ENCODE measurements at places on chromosomes 12 and 14. TPM values are rescaled to one million over a fixed set of nuclear protein-coding genes. Genes with fewer than 3 reads are reported as not detected.
A peak's percentile ranks its signal among the peaks of the same experiment; 100 is the strongest.

Gene USP44
- polyA plus RNA-seq, result 2.1 TPM

DNA sequence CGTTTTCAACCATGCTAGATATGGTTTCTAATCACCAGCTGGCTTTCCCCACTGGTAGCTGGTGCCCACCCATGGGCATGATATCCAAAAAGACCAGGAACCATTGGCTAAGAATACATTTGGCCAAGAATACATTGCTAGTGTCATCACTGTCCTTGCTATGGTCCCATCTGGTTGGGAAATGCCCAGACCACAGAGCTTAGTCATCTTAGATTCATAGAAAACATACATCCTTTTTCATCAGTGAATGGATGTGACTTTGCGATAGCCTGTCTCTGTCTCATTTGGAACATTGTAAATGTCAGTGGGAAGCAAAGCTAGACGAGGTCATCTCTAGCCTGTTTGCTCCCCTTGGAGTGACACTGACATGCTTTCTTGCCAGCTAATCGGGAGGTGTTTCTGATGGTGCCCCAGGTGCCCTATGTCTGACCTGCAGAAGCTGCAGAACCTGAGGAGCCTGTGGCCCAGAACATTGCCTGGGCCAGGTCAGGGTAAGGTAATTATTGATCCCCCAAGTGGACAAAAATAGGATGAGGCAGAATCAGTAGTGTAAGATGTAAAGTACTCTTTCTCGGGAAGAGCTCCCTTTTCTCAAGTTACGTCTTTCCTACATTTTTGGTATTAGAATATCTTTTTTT is 194.8 kb downstream of the SLC41A2 start:
- peak; percentile 41 for DNase-seq
- no peaks in the 10 kb centered on the region for H3K27me3 ChIP-seq
- peaks cover 5% of the 10 kb centered on the region for H3K4me1 ChIP-seq
- no peak overlapping the region for H3K27ac ChIP-seq

DNA sequence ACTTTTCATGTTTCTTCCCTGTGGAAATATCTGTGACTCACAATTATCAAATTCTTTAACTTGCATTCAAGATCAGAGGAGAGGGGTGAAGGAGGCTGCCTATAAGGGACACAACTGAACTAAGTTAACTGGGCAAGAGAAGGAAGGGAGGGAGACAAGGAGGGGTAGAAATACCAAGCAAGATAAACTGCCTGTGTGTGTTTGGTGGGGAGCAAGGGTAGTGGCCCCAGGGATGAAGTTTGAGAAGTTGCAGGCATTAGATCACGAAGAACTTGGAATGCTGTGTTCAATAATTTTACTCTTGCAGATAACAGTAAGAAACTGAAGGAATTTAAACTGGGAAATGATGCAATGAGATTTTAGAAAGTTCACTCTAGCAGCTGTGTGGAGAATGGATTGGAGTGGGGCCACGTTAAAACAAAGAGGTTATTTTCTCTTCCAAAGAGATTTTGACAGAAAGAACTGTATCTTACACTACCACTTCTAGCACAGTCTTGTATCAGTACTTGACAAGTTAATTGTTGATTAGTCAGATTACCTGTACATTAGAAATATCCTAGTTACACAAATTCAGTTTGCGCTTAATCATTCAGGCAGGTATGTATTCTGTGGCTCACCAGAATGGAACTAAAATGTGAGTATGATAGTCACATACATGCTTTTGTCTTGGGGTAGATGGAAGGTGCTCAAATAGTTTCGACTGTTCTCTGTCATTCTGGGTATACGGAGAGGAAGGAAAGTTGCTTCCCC is 7.4 kb downstream of the PKP2 start:
- peak; percentile 94 for DNase-seq
- peak overlapping the region; percentile 92 for H3K27ac ChIP-seq
- H3K4me1 ChIP-seq, result peaks cover 69% of the 10 kb centered on the region

GRCh38 chr12:112166051-112167015 is 41.0 kb downstream of the TRAFD1 start:
- H3K27ac ChIP-seq, result no peak overlapping the region
- no peaks in the 10 kb centered on the region for H3K4me1 ChIP-seq
- DNase-seq, result no peak
- H3K36me3 ChIP-seq, result peaks cover 17% of the 10 kb centered on the region
- H3K4me3 ChIP-seq, result no peak overlapping the region

GRCh38 chr12:9928607-9929006 is 3.6 kb downstream of the CLEC2A start:
- DNase-seq, result no peak
- H3K4me1 ChIP-seq, result peaks cover 10% of the 10 kb centered on the region
- peaks cover 5% of the 10 kb centered on the region for H3K27me3 ChIP-seq

GRCh38 chr12:15584366-15585041 is 204.7 kb downstream of the EPS8 start:
- no peaks in the 10 kb centered on the region for H3K4me1 ChIP-seq
- H3K4me3 ChIP-seq, result no peak overlapping the region
- H3K27me3 ChIP-seq, result no peaks in the 10 kb centered on the region
- DNase-seq, result peak; percentile 64
- no peaks in the 10 kb centered on the region for H3K36me3 ChIP-seq

Gene HPD
- 0.16 TPM for polyA plus RNA-seq

Gene REP15
- not detected for polyA plus RNA-seq

Gene KLRB1
- polyA plus RNA-seq, result not detected

DNA sequence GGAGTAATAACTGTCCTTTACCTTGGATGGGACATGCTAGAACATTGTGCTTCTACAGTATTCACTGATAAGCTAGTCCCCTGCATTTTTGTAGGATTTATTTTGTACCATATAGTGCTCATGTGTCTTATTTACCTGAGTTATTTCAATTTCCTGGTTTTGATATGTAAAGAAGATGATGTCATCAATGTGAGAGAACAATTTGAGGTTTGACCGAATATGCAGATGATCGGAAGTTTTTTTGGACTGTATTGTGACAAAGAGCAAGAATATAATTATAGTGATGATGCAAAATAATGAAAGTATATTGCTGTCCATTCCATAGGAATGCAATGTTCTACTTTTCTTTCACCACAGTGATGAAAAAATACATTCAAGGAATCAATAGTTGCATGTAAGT is 114.8 kb downstream of the RERGL start:
- DNase-seq, result no peak
- no peak overlapping the region for H3K27ac ChIP-seq
- no peaks in the 10 kb centered on the region for H3K27me3 ChIP-seq
- H3K36me3 ChIP-seq, result no peaks in the 10 kb centered on the region
- no peaks in the 10 kb centered on the region for H3K4me1 ChIP-seq

Gene AQP2
- not detected for polyA plus RNA-seq

- peak; percentile 38 for DNase-seq
- no peaks in the 10 kb centered on the region for H3K27me3 ChIP-seq
- no peak overlapping the region for H3K27ac ChIP-seq
- H3K36me3 ChIP-seq, result no peaks in the 10 kb centered on the region
These were observed 40.9 kb downstream of the TSHR start for GRCh38 chr14:80996049-80996901.

- DNase-seq, result no peak
- H3K4me3 ChIP-seq, result no peak overlapping the region
- H3K36me3 ChIP-seq, result no peaks in the 10 kb centered on the region
- peaks cover 3% of the 10 kb centered on the region for H3K4me1 ChIP-seq
- no peak overlapping the region for H3K27ac ChIP-seq
These were observed 46.7 kb downstream of the BORCS5 start for GRCh38 chr12:12403264-12404248.

DNA sequence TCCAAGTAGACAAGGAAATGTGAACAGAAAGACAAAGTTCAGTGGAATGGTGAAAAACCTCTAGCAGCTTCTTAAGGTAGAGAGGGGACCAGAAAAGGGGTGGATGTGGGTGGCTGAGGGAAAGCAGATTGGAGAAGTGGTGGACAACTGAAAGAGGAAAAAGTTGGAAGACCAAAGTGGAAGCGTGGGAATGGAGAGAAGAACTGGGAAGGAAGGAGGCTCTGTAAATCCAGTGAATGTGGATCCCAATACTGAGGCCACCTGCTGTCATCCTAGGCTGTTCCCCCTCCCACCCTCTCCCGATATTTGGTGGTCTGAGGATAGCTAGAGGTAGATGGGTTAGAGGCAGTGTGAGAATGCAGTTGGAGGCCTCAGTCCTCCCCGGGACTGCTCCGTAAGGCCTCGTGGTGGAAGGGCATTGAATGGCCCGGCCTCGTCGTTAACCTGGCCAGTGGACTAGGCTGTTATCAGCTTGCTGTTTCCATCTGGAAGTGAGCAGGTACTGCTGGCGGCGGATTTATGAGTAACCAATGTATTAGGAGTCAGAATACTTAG is 822 bp upstream of the POU6F1 start:
- H3K27me3 ChIP-seq, result no peaks in the 10 kb centered on the region
- DNase-seq, result peak; percentile 6
- peaks cover 14% of the 10 kb centered on the region for H3K4me1 ChIP-seq
- peak overlapping the region; percentile 92 for H3K4me3 ChIP-seq
- H3K36me3 ChIP-seq, result no peaks in the 10 kb centered on the region
- H3K27ac ChIP-seq, result peak overlapping the region; percentile 29

DNA sequence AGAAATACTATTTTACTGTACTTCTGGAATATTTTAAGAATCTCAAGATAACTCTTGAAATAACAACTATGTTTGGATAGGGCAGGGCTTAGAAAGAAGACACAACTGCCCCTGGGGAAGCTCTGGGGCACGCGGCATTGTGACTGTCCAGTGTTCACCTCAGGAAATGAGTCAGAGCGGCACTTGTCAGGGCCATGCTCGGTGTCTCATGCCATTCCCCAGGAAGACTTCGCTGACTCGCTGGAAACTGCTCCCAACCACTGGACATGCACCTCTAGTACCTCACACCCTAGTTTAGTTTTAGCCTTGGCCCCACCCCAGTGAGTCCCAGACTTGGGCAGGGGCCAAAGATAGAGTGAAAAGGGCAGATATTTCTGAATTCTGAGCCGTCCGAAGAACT is 192.0 kb downstream of the TTC7B start:
- H3K4me3 ChIP-seq, result no peak overlapping the region
- peak overlapping the region; percentile 1 for H3K27ac ChIP-seq
- H3K4me1 ChIP-seq, result peaks cover 19% of the 10 kb centered on the region
- H3K27me3 ChIP-seq, result no peaks in the 10 kb centered on the region

GRCh38 chr12:89339526-89339925 is 12.8 kb downstream of the DUSP6 start:
- no peak overlapping the region for H3K27ac ChIP-seq
- no peak overlapping the region for H3K4me3 ChIP-seq
- no peaks in the 10 kb centered on the region for H3K27me3 ChIP-seq
- DNase-seq, result no peak
- H3K36me3 ChIP-seq, result no peaks in the 10 kb centered on the region

- no peak for DNase-seq
- H3K4me1 ChIP-seq, result no peaks in the 10 kb centered on the region
- no peaks in the 10 kb centered on the region for H3K27me3 ChIP-seq
- H3K27ac ChIP-seq, result no peak overlapping the region
- no peak overlapping the region for H3K4me3 ChIP-seq
These were observed 15.7 kb downstream of the TBC1D30 start for GRCh38 chr12:64840119-64840518.

DNA sequence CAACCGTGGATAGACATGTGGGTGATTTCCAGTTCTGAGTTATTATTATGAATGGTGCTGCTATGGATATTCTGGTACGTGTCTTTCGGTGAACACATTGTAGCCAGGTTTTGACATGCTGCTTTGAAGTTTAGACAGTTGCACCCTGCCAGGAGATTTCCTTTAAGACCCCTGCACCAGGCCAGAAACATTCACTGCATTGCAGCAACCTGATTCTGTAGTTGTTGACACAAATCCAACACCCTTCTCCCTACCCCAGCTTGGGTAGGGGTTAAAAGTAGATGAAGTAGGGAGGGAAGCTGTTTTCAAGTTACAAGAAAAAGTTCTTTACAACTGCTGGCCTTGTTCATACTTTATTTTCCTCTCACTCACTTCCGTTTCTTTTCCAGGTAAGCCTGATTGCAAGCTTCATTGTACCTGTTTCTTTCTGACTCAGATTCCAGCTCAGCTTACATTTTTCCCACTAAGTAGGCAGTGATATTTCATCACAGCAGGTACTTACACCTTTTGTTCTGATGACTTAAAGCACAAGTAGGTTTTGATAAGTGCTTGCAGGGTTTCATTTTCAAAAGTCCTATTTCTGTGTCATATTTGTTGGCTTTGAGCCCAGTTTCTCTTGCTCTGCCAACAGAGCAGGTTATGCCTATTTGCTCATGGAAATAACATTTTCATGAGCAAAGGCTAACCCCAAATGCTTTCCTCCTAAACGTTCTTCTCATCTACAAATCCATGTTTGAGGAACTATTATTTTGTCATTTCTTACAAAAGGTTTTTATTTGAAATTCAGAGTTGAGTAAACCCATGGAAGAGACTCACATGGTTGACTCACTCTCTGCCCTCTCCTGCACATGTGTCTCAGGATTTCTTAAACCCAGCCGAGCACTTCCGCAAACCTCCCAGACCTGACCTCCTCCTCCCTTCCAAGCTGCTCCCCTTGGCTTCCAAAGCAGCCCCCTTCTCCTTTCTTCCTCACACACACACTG is 12.1 kb upstream of the LTA4H start:
- no peaks in the 10 kb centered on the region for H3K36me3 ChIP-seq
- H3K4me1 ChIP-seq, result no peaks in the 10 kb centered on the region
- no peak overlapping the region for H3K4me3 ChIP-seq
- peak; percentile 63 for DNase-seq
- H3K27me3 ChIP-seq, result no peaks in the 10 kb centered on the region

Gene FGF23
- 1.1 TPM for polyA plus RNA-seq

DNA sequence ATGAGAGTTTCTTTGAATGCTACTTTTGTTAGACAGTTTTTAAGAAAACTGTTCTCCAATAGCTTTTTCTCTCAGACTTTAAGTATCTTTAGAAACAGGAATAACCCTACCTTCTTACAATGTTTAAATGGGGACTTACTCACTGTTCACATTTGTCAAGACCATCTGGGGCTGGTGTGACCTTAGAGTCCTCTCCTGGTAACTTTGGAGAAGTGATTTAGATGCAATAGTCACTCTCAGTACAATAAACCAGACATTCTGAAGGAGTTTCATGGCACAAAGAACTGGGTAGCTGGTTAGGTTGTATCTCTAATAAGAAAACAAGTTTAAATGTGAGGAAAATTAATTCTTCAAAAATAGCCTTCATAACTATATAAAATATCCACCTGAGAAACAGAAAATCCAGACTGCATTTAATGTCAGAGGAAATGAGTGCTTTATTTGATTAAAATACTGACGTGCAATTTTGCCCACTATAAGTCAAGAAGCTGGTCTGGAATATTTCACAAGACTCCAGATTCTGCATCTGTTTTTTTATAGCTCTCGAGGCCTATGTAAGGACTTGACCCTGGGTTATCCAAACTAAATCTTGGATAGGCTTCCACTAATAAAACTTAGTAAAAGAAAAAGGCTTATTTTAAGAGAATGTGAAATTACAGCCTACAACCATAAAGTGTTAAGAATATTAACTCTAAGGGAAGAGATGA is 108.7 kb downstream of the PTGER2 start:
- no peak overlapping the region for H3K4me3 ChIP-seq
- H3K4me1 ChIP-seq, result no peaks in the 10 kb centered on the region
- H3K36me3 ChIP-seq, result no peaks in the 10 kb centered on the region
- DNase-seq, result no peak
- H3K27ac ChIP-seq, result no peak overlapping the region

Gene FAM161B
- 1.5 TPM for polyA plus RNA-seq

Gene PLXNC1
- 2.9 TPM for polyA plus RNA-seq

Data from cardiac muscle cell (in vitro differentiated cells and primary cell).